ENCODE measurements at places on chromosomes 13 and 19.
A peak's percentile ranks its signal among the peaks of the same experiment; 100 is the strongest.

DNA sequence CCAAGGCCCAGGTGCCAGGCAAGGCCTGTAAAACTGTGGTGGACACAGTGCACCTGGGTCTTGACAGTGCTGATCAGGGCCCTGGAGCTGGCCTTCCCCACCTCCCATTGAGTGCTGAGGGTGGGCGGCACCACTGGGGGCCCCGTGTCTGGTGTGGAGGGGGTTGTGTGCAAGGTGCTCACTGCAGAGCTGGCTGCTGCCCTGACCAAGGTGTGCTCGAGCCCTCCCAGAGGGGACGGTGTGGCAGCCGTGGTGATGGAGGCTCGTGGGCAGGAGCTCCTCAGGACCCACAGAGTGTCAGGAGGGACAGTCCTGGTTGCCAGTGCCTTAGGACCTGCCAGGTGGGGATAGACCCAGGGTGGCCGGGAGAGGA, 23.0 kb downstream of the ATP4B start:
- DNase-seq: no peak

GRCh38 chr19:48922548-48923490, 10.7 kb upstream of the DHDH start:
- no peak for DNase-seq

DNA sequence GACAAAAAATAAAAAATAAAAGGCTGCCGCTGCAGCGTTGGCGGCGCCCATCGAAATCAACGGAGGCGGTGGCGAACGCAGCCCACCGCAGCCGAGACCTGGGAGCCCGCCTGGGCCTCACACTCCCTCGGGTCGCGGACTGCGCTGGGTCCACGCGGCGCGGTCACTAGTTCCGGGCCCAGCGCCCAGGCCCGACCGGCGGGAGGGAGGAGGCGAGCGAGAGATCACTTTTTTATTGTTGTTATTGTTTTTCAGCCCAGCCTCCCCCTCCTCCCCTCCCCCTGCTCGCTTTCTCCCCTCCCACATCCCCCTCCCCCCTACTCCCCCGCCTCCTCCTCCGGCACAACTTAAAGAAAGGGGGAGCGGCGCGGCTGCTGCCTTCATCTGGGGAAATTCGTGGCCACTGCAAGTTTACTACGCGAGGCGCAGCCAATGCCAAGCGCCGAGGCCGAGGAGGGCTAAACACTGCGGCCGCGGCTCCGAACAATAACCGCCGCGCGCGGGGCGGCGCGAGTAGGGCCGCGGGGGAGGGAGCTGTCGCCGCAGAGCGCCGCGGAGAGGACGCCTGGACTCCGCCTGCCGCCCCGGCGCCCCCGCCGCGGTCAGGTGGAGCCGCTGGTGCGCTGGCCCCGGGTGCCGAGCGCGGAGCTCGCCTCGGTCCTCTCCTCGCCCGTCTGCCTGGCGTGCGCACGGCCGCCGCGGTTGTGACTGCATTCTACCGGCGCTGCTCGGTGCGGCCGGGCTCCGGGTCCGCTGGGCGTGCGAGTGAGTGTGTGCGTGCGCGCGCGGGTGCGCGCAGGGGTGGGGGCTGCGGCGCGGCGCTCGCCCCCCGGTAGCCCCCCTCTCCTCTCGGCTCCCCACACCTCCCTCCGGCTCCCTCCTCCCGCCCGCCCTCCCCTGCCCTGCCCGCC, 505 bp upstream of the ZIC2 start:
- DNase-seq: peak; percentile 84

GRCh38 chr13:26813321-26813979, 52.9 kb upstream of the GPR12 start:
- DNase-seq: no peak

- DNase-seq: no peak
Observed at GRCh38 chr13:62251734-62252133, 836.1 kb upstream of the PCDH20 start.
